ENCODE measurements at places on chromosomes 16 and 17.

- DNase-seq: no peak
Observed at GRCh38 chr16:2121853-2122252, 13.8 kb downstream of the PKD1 start.

GRCh38 chr16:9035996-9036395 lies 55.4 kb upstream of the HAPSTR1 start:
- no peak for DNase-seq

DNA sequence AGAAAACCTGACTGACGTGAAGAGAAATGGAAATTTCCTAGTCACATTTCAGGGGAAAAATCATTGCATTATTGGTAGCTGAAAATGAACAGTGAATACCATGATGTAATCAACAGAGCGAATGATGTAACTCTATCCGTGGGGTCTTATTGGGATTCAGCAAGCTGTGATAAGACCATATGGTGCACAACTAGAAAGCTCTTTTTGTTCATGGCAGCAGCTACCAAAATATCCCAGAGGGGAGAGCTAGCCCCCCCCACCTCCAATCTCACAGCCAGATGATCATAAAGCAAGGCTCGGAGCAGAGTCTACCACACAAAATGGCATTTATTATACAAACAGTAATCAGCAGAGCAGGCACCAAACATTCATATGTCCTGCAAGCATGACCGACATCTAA lies 22.2 kb upstream of the DNAH17 start:
- no peak for DNase-seq

- DNase-seq: no peak
Observed at GRCh38 chr16:57032931-57033330, 43.6 kb downstream of the NLRC5 start.

DNA sequence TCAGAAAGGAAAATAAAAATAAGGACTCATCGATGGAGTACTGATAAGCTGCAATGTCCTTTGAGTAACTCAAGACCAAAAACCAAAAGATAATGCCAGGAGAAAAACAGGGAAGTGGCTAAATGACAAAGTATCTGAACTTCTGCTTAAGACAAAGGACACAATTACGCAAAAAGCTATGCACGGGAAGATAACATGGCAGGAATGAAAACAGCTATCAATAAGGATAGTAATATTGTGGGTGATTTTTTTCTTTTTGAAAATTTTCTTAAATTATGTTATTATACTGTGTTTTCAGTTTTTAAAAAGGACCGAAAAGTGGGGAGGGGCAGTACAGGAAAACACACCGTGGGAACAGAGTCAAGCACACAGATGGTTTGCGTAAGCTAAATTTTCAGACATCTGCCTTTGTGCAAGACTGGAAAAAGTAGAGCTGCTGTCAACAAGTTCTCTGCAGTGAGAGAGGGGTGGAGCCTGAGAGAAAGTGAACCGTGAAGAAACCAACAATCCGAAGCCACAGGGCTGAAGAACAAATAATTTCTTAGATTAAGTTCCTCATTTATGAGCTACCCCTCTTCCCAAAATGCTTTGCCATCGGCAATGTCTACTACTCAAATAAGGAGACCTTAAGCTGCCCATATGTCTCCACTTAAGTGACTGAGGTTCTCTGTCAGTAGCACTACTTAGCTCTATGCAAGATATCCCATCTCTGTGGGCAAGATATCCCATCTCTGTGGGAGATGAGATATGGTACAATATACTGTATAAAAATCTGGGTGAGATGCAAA lies 99.9 kb upstream of the CORO6 start:
- no peak for DNase-seq

- no peak for DNase-seq
Observed at GRCh38 chr16:15466886-15467781, 32.7 kb downstream of the BMERB1 start.

GRCh38 chr17:33602981-33603380 lies 309.9 kb upstream of the ASIC2 start:
- no peak for DNase-seq

All from esophagus squamous epithelium (tissue), 5 donors.